ENCODE measurements at places on chromosomes 3 and 15. TPM values are rescaled to one million over a fixed set of nuclear protein-coding genes. Genes with fewer than 3 reads are reported as not detected.

CCDC191 gene
- 1.2 TPM for total RNA-seq

GRAMD2A gene
- not detected for total RNA-seq

ESYT3 gene
- total RNA-seq, result 0.13 TPM

APOD gene
- total RNA-seq, result not detected

WDR76 gene
- 81.5 TPM for total RNA-seq

WDR93 gene
- not detected for total RNA-seq
